ENCODE measurements at places on chromosomes 13 and 19.

DNA sequence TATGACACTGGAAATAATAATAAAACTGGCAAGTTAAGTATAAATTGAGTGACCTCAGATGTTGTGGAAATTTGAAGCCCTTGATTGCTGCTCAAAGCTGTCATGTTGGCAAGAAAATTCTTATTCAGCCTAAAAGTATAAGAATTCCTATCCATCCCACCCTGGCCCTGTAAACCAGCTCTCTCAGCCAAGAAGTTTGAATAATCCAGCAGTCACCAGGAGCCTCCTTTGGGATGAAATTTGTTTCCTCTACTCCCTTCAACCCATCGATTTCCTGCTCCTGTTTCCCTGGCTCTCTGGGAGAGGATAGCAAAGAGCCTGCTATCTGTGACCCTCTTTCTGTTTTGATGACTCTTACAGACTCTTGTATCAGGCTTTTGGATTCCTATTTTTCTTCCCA lies 169.3 kb downstream of the LHFPL6 start:
- no peak for DNase-seq

- no peak for DNase-seq
Observed at GRCh38 chr13:77056382-77056781, 29.4 kb upstream of the FBXL3 start.

DNA sequence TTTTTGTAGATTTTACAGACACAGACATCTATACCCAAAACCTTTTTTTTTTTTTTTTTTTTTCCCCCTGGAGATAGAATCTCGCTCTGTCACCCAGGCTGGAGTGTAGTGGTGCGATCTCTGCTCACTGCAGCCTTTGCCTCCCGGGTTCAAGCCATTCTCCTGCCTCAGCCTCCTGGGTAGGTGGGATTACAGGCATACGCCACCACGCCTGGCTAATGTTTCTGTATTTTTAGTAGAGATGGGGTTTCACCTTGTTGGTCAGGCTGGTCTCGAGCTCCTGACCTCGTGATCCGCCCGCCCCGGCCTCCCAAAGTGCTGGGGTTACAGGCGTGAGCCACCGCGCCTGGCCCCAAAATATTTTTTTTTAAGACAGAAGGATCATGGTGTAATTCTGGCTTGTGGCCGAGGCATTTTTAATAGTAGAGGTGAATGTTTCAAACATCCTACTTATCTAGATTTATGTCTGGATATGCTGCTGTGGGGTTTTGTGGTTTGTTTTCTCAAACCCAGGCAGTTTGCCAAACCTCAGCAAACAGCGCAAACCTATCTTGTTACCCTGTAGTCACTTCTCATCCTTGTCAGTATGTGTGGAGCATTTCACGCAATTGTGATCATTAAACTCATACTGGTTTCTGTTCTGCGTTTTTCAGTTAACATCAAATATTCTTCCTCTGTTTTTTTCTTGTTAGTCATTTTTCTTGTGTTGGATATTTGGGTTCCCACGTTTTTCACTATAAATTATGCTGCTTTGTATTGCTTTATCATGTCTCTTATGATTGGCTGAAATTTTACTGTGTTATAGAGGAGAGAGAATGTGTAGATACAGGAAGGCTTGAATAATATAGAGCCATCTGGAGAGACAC lies 36.2 kb upstream of the GARRE1 start:
- DNase-seq, result peak; percentile 22

- no peak for DNase-seq
Observed at GRCh38 chr13:48542581-48543341, 9.9 kb upstream of the RCBTB2 start.

DNA sequence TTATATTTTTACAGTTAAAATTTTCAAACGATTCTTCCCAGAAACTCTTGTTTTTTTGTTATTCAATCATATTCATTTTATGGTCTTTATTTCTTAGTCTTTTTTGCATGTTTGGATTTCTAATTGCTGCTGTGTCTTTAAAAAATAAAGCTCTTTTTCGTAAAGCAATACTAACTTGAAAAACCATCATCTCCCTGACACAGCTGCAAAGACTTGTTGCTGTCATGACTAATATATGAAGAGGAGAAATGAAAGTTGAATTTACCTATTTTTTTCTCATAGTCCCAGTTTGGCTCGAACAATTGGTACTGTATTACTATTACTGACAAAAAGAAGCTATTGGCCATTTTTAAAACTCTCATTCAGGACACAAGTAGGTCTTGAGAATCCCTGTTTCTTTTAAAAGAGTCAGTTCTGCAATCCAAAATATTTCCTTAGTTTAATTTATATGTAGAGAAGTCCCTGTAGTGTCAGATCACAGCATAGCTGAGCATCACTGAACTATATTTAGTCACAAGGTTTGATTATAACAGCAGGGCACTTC lies 12.1 kb upstream of the SPART start:
- no peak for DNase-seq

DNA sequence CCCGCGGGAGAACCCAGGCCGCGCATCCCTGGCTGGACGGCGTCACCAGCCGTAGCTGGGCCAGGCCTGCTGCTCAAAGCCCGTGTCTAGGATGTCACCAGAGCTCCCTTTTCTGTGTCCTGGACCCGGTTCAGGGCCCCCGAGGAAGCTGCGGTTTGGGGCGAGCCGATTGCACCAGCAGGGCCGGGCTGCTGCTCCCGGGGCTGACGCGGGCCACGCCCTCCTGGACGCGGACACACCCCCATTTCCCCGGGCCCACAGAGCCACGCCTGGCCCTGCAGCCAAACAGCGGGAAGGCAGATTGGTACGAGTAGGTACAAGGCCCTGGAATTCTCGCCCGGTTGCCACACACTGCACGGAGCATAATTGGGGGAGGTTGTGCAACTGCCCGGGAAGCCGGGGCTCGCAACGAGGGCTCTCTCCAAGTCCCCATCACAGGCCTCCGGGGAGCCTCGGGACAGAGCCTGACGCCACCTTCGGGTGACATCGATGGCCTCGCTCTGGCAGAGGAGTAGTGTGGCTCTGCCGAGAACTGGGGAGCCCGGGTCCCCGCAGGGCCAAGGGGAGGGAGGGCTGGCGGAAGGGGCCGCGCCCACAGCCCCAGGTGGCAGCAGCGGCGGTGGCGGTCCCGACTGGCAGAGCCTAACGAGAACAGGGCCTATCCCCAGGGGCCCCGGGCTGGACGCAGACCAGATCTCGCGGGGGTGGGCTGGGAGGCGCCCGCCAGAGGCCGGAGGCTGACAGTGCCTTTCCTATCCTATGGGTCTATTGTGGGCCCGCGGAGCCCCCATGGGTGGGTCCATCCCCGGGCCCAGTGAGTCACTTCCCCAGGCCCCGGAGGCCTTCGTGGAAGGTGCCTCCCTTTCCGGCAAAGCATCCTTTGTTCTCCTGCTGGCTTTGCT lies 23.5 kb downstream of the KCTD15 start:
- DNase-seq, result no peak

- DNase-seq, result no peak
Observed at GRCh38 chr19:16248380-16249023, 50.8 kb downstream of the AP1M1 start.

DNA sequence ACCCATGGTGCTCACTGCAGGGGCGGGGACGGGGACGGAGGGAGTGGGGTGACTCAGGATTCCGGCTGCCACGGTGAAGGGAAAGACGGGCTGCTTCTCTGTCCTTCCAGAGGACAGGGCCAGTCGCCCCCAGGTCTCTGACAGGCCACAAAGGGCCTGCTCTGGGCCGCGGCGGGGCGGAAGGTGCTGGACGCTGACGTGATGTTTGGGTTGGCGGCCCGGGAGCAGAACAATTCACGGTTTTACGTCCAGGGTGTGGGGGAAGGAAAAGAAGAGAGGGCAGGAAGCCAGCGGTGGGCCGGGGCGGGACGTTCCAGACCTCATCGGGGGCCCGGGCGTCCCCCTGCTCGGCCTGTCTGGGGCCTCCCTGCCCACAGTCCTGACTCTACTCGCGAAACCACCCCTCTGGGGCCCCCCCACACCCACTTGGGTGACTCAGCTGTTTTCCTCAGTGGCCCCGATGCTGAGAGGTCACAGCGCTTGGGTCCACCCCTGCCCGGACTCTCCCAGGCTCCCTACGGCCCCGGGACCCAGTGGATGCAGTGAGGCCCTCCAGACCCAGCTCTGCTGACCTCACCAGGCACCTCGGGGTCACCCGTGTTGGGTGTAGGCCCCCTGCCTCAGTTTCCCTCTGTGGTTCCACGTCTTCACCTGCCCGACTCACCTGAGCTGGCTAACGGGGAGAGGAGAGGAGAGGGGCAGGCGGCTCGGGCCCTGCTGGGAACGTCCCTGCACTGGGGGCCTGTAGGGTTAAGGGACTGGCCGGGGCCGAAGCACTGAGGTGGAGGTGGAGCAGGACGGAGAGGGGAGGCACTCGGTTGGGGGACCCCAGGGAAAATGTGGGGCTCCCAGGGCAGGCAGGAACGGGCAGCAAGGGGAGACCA lies 29.2 kb downstream of the PIP5K1C start:
- DNase-seq, result no peak

GRCh38 chr19:31725051-31725450 lies 375.8 kb upstream of the TSHZ3 start:
- no peak for DNase-seq

DNA sequence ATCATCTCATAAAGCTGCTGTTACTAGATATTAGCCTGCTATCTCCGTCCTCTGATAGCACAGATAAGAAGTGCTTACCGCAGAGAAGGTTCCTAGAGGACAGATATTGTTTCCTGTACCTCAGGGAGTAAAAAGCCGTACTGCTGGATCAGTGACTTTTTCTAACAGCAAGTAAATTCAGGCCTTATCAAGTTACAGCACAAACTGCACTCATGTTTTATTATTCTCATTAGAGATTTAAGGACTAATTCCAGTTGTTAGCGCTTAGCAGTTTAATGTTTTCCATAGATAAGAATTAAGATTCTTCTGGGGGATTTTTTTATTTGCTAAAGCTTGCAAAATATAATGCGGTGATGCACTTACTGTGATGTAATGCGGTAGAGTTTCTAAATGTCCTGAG lies 119.0 kb upstream of the OBI1 start:
- DNase-seq, result no peak

DNA sequence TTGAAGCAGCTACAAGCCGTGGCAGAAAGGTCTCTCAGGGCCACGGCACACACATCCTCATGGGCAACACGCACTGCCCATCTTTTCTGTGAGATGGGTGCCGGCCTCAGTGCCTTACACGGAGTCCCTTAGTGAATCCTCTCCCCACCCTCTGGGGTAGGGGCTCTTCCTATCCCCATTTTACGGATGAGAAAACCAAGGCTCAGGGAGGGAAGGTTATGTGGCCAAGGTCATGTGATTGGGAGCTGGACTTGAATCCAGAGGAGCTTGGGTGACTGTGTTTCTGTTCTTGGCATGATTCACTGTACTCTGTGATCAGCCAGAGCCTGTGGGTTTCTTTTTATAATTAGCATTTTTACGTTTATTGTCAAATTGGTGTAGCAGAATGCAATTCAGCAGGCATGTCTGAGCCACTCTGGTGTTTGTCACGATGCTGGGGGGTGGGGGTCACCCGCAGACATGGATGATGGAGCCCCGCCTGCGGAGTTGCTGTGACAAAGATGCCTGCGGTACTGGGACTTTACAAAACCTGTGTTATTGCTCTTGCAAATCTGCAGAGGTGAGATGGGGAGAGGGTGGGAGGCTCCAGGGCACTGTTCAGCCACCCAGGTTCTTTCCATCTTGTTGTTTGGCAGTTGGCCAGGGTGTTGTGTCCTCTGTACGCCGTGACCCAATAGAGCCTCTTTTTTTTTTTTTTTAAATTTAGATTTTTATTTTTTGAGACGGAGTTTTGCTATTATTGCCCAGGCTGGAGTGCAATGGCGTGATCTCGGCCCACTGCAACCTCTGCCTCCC lies 4.5 kb downstream of the SCN1B start:
- DNase-seq, result no peak

- peak; percentile 54 for DNase-seq
Observed at GRCh38 chr19:47190167-47190727, 40.8 kb downstream of the BBC3 start.

- DNase-seq, result no peak
Observed at GRCh38 chr13:53058065-53058679, 29.6 kb downstream of the OLFM4 start.

DNA sequence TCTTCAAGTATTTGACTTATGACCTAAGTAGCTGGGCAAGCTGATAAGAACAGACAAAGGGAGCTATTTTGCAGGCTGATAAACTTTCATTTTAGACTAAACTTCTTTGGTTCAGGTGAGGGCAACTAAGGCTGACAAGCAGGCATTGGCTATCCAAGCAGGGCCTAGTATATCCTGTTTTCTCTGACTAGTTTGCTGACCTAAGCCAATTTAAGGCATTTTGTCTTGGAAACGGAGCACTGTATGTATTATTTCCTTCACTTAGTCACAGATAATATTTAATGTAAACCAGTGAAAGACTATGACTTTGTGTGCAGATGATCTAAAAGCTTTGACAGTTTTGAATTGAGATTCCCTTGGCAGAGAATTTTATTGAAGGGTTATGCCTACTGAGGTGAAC lies 172.5 kb downstream of the POU4F1 start:
- no peak for DNase-seq

- DNase-seq, result no peak
Observed at GRCh38 chr13:43299374-43299773, 276.0 kb downstream of the DNAJC15 start.

DNA sequence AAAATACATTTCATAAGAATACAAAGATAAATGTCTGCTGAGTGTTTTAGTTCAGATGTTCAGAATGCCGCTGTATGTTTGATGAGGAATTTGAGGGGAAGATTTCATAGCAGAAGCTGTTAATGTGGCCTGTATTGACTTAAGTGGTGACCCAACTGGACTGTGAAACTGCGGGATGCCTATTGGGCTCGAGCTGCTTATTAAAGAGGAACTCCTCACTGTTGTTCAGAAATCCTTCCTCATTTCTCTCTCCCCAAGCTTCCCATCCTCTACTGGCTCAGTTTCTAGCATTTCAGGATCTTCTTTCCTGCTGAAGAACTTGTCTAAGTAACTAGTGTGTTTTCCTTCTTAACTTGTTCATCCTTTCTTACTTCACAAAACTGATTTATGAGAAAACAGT lies 20.4 kb downstream of the DGKH start:
- DNase-seq, result no peak

DNA sequence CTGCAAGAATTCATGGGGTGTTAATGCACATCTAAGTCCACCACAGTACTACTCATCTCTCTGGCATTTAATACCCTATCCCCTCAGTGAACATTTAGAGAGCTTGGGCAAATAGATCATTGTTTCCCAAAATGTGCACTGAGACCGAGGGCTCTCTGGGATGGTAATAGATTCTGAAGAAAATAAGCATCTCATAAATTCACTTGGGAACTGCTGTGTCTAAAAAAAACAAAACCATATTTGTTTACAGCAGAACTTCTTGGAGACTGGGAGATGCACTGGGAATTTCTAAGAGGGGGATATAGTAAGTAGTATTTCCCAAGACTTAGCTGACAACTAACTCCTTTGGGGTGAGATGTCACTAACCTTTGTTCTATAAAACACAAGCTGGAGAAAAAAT lies 58.4 kb downstream of the ENOX1 start:
- DNase-seq, result no peak

Measured in left renal pelvis (tissue), 4 donors.